Liver (tissue), 10 donors: ENCODE measurements at places on chromosomes 2 and 18.

- no peaks in the 10 kb centered on the region for H3K27me3 ChIP-seq
- no peaks in the 10 kb centered on the region for H3K36me3 ChIP-seq
- no peak overlapping the region for H3K27ac ChIP-seq
- H3K4me1 ChIP-seq, result no peaks in the 10 kb centered on the region
- H3K4me3 ChIP-seq, result no peak overlapping the region
- DNase-seq, result no peak
Observed at GRCh38 chr2:37414470-37414949, 70.1 kb downstream of the QPCT start.

DNA sequence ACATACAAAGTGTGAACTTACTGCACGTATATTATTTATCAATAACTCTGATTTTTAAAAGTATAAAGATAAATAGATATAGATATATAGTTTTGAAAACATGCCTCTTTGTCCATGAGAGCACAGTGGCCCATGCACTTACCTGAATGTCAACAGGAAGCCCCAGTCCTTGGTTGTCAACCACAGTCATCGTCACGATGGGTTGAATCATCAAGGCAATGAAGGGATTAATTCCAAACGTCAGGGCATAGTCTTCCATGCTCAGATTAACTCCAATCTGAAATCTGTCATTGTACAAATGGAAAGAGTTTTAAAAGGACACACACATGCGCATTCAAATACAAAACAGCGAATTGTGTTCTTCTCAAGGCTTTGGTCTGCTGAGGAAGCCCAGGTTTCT is 15.5 kb downstream of the SCYGR4 start:
- H3K4me3 ChIP-seq, result no peak overlapping the region
- H3K36me3 ChIP-seq, result no peaks in the 10 kb centered on the region
- H3K27ac ChIP-seq, result no peak overlapping the region

DNA sequence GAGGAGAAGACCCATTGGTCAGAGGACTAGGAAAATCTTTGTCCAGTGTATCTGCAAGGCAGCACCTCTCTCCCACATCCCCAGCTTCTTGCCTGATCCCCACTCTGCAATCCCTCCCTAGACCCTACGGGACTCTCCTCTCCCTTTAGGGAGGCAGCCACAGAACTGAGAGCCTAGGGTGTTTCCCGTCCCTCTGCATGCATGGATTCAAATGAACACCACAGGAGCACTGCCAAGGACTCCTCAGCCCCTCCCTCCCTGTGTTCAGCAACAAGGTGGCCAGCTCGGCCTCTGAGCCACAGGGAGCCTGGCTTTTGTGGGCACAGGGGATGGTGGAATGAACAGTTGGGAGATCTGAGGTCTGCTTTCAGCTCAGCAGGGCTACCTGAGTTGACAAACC is 117.1 kb downstream of the TXNL1 start:
- no peaks in the 10 kb centered on the region for H3K36me3 ChIP-seq
- no peak overlapping the region for H3K4me3 ChIP-seq
- no peaks in the 10 kb centered on the region for H3K27me3 ChIP-seq
- DNase-seq, result no peak

GRCh38 chr2:148967578-148967977 is 70.9 kb upstream of the LYPD6B start:
- no peaks in the 10 kb centered on the region for H3K4me1 ChIP-seq
- DNase-seq, result no peak
- no peak overlapping the region for H3K4me3 ChIP-seq
- H3K36me3 ChIP-seq, result no peaks in the 10 kb centered on the region

DNA sequence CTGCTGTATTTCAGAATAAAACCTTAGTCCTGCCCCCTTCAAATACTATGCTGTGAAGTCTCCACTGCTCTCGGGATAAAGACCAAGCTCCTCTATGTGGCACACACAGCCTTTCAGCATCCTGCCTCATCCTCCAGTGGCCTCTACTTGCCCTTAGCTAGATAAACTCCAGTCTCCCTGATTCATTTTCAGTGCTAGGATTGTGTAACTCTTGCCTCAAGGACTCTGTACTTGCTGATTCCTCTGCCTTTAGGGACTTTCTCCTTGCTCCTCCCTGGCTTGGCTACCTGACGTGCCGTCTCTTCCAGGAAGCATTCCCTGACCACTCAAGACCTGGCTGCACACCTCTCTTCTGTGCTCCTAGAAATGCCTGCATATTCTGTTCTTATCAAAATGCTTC is 416.7 kb downstream of the MTX2 start:
- no peak overlapping the region for H3K27ac ChIP-seq
- H3K4me3 ChIP-seq, result no peak overlapping the region
- no peak for DNase-seq
- peaks cover 24% of the 10 kb centered on the region for H3K27me3 ChIP-seq
- H3K36me3 ChIP-seq, result no peaks in the 10 kb centered on the region
- H3K4me1 ChIP-seq, result no peaks in the 10 kb centered on the region

DNA sequence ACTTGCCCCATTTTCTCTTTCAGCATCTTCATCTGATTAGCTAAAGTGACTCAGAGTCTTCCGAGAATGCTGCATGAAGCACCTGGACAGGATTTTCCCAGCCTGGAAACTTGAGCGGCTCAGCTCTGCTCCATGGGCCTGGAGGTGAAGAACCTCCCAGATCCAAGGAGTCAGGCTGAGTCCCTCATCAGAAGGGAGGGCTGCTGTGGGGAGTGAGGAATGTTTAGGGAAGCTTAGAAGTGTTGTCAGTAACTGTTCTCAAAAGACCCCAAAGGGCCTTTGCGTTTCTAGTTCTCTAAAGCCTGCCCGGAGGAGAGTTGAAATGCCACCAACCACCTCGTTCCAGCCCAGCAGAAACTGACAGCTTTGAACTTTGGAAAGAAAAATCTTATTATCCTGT is 157.1 kb downstream of the CLIP4 start:
- no peaks in the 10 kb centered on the region for H3K4me1 ChIP-seq
- no peak for DNase-seq
- no peaks in the 10 kb centered on the region for H3K36me3 ChIP-seq
- H3K27me3 ChIP-seq, result no peaks in the 10 kb centered on the region
- no peak overlapping the region for H3K4me3 ChIP-seq
